ENCODE measurements at places on chromosomes 7 and 10. TPM values are rescaled to one million over a fixed set of nuclear protein-coding genes. Genes with fewer than 3 reads are reported as not detected.

HMX3 gene
- total RNA-seq = not detected

MBL2 gene
- total RNA-seq = not detected

- DNase-seq = peak; percentile 64
Measured at GRCh38 chr10:133388973-133389818, 4.8 kb upstream of the MTG1 start.

GRCh38 chr10:69902835-69903535 lies 101.3 kb downstream of the COL13A1 start:
- DNase-seq = no peak

- DNase-seq = no peak
Measured at GRCh38 chr10:78301481-78301880, 267.8 kb downstream of the RPS24 start.

GRCh38 chr7:42193471-42194129 lies 43.4 kb downstream of the GLI3 start:
- DNase-seq = no peak

DNA sequence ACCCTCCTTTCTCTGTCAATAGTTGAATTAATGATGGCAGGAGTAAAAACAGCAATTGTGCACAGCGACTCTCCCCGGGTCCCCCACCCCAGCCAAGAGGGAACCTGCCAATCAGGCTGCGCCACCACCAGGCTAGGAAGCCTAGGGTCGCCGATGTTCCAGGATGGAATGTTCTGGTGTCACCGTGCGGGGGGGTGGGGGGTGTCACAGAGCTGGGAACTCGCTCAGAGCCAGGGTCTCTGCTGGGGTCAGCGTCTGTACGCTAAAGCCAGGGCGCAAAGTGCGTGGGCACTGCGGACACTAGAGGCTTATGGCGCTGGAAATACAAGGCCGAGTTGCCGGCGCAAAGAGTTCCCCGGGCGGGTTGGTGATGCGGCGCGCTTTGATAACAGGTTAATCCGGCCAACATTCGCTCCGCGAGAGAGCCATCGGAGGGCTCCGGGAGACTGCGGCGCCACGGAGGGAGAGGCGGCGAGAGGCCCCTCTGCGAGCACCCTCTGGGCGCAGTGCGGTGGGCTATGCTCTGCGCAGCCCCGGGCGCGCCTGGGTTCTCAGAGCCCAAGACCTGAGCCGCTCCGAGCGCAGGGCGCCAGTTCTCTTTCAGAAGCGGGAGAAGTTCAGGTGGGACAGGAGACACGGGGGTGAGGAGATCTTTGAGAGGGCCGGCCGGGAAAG lies 192.3 kb downstream of the EMX2 start:
- DNase-seq = no peak

- no peak for DNase-seq
Measured at GRCh38 chr7:145957160-145957890, 159.3 kb upstream of the CNTNAP2 start.

DNA sequence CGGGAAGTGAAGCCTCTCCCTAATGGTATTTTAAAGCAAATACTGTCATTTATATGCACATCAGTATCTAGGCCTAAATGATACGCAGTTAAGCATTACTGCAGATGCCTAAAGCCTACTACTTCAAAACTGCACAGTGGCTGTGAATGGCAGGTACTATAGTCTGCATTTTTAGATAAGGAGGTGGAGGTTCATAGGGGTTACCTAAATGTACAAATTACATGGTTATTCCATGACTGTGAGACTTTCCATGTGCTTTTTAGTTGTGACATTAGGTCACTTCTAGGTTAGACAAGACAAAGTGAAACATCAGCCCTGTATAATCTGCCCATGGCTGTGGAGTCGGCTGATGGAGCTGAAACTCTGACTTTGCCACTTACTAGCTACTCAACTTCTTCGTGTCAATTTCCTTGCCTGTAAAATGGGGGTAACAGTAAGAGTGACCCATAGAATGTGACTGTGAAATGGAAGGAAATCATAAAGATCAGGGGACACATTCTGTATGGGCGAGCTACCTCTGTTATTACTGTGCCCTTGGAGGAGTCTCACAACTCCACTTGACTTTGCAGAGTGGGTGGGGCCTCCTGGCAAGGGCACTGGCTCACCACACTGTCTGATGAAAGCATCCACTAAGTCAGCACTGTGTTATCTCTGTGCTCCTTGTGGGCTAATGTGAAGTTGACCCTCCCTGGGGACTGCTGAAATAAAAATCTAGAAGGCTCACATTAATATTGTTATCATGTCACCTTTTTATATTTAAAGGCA lies 239.4 kb downstream of the TNS3 start:
- no peak for DNase-seq

DNA sequence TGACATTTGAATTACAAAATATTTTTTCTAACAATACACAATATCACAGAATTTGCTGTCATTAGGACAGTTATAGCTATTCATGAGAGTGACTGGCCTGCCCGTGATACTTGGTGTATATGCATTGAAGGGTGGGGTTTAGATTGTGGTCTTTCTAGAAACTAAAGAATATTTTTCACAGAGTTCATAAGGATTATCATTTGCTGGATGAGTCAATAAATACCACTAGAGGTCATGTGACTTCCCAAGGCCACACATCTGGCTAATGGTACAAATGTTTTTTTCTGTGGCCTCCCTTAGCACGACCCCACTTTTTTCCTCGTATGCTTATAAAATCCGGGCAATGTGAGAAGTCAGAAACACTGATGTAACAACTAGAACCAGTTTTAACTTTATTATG lies 5.2 kb downstream of the OPTN start:
- DNase-seq = no peak

DNA sequence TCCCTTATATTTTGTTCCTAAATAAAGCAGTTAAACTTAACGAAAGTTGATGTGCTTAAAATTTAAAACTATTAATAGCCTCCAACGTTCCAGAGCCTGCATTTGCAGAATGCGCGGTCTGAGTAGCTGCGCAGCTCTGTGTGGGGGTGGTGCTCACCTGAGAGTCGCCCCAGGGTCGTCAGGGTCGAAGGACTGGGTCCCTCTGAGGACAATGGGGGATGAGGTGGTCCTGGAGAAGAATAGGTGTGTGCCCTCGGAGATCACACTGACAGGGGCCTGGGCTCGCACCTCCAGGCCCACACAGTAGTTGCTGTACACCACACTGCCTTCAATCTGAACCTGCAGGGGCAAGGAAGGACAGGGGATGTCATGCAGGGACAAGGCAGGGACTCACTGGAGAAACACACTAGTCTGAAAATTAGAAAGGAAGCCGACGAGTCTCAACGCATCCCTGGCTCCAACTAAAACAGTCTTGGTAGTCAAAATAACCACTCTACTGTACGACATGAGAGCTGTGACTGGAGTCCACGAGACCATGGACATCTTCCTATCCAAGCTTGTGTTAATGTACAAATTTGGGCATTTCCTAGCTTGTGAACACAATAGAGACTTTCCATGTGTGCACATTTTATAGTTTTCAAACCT lies 54.4 kb downstream of the PKD1L1 start:
- no peak for DNase-seq
